ENCODE measurements at places on chromosomes 12 and 14. TPM values are rescaled to one million over a fixed set of nuclear protein-coding genes. Genes with fewer than 3 reads are reported as not detected.

The GALNT6 gene
- total RNA-seq, result 3.6 TPM

The COX6A1 gene
- 765 TPM for total RNA-seq

The PMCH gene
- total RNA-seq, result not detected

The B4GALNT1 gene
- total RNA-seq, result 51.6 TPM

The MMP19 gene
- 0.24 TPM for total RNA-seq

The FZD10 gene
- not detected for total RNA-seq

The KCNA1 gene
- not detected for total RNA-seq

The ZDHHC22 gene
- 0.20 TPM for total RNA-seq

The SOAT2 gene
- total RNA-seq, result 0.23 TPM

The SRGAP1 gene
- 9.0 TPM for total RNA-seq

The KLRC3 gene
- not detected for total RNA-seq

The FAIM2 gene
- not detected for total RNA-seq

The A2ML1 gene
- not detected for total RNA-seq
